ENCODE measurements at places on chromosomes 11 and 22.

- peak; percentile 54 for DNase-seq
Observed at GRCh38 chr22:26658671-26659478, 1.5 kb downstream of the MIAT start.

DNA sequence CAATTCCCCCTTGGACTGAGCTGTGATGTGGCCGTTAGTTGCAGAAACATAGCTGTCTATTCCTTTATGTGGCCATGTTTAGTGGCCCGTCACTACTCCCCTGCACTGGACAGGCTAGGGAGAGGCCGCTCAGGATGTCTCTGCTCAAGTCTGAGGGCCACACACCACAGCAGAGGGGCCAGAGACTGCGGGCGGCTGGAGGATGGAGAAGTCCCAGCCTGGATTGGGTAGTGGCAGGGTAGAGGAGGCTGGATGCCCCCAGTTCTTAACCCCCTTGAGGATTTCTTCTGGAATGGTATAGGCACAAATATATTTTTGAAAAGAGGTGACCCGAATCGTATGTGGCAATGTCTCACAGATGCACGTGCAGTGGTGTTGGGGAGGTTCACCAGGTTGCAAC is 116.4 kb upstream of the B3GAT1 start:
- DNase-seq: no peak

DNA sequence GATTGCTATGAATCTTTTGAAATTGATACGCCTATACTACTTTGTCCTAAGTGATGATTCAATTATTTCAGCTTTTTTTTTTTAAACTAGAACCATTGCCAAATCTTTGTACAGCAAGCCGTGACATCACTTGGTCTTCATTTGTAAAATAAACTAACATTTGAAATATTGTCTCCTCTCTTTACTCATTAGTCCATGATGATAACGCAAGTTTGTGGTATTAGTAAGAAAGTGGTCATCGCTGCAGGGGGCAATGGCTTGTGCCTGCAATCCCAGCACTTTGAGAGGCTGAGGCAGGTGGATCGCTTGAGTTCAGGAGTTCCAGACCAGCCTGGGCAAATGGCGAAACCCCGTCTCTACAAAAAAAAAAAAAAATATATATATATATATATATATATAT is 12.9 kb upstream of the ARHGAP42 start:
- DNase-seq: no peak

DNA sequence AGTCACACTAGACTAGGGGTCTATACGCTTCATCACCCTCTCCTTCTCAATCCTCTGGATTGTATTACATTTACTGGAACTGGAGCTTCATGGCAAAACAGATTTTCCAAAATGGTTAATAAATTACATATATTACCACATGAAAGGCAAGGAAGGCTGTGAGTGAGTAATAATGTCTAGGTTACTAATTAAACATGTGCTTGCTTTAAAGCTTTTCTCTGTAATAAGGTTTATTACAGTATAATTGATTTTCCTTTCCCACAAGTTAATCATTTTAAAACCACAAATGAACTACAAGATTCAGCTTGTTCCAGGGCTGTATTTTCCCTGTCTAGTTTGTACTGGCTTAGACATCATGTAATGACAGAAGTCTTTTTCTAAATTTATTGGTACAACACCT is 25.6 kb downstream of the MMP13 start:
- no peak for DNase-seq

DNA sequence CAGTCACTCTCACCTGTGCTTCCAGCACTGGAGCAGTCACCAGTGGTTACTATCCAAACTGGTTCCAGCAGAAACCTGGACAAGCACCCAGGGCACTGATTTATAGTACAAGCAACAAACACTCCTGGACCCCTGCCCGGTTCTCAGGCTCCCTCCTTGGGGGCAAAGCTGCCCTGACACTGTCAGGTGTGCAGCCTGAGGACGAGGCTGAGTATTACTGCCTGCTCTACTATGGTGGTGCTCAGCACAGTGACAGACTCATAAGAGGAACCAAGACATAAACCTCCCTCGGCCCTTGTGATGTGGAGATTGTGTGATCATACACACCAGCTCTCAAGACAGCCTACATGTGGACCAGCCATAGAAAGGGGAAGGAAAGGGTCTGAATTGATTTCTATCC is 113.3 kb downstream of the ZNF280B start:
- no peak for DNase-seq

GRCh38 chr11:108727665-108728064 is 62.8 kb downstream of the DDX10 start:
- no peak for DNase-seq

DNA sequence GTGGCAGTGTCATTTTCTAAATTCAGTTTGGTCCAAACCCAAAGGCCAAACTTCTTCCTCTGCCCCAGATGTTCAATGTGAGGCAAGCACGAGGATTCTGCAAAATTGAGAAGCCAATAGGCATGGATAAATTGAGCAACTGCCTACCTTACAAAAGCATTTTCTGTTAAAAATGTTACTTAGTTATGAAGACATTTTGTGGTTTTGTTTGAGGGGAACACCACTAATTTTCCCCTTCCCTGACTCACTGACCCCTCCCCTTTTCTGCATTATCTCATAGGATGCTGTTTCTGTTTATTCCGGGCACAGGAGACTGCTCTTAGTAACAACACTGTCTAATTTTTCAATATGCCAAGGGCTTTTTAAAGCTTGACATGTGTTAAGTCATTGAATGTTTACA is 462.8 kb downstream of the INSC start:
- no peak for DNase-seq

GRCh38 chr11:68842427-68843051 is 823 bp upstream of the CPT1A start:
- no peak for DNase-seq

DNA sequence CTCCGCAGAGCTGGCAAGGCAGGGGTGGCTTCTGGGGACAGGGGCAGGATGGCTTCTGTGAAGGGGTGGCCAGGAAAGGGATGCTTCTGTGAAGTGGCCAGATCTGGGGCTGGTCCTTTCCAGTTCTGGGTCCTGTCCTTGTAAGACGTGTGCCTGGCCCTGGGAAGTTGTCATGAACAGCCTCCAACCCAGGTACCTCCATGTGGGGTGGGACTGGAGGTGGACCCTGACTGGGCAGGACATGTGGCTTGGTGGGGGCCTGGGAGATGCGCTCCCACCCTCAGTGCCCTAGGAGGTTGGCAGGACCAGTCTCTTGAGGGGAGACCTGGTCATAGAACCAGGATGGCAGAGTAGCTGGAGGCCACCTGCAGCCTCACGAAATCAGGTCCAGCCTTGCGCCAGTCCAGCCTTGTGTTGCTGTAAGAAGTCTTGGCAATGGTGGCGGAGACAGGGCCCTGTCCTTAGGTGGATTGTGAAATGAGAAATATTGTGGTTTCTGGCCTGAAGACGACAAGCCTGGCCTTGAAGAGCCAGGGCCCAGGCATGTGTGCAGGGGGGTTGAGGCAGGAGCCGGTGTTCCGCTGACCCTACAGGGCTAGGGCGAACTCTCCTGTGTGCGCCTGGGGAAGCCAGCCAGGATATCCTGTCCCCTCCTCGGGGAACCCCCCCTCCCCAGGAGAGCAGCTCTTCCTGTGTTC is 2.6 kb downstream of the KCNQ1 start:
- DNase-seq: no peak

- no peak for DNase-seq
Observed at GRCh38 chr11:102279641-102280170, 37.6 kb upstream of the BIRC3 start.

DNA sequence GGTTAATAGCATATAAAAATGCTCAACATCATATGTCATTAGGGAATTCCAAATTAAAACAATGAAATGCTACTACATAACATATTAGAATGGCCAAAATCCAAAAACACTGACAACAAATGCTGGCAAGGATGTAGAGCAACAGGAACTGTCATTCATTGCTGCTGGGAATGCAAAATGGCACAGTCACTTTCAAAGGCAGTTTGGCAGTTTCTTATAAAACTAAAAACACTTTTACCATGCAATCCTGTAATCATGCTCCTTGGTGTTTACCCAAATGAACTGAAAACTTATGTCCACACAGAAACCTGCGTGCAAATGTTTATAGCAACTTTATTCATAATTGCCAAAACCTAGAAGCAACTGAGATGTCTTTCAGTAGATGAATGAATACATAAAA is 105.1 kb downstream of the ARHGAP32 start:
- no peak for DNase-seq

- DNase-seq: no peak
Observed at GRCh38 chr22:23969071-23969470, 2.4 kb downstream of the DDTL start.

- no peak for DNase-seq
Observed at GRCh38 chr22:40524392-40525249, 111.9 kb downstream of the MRTFA start.

DNA sequence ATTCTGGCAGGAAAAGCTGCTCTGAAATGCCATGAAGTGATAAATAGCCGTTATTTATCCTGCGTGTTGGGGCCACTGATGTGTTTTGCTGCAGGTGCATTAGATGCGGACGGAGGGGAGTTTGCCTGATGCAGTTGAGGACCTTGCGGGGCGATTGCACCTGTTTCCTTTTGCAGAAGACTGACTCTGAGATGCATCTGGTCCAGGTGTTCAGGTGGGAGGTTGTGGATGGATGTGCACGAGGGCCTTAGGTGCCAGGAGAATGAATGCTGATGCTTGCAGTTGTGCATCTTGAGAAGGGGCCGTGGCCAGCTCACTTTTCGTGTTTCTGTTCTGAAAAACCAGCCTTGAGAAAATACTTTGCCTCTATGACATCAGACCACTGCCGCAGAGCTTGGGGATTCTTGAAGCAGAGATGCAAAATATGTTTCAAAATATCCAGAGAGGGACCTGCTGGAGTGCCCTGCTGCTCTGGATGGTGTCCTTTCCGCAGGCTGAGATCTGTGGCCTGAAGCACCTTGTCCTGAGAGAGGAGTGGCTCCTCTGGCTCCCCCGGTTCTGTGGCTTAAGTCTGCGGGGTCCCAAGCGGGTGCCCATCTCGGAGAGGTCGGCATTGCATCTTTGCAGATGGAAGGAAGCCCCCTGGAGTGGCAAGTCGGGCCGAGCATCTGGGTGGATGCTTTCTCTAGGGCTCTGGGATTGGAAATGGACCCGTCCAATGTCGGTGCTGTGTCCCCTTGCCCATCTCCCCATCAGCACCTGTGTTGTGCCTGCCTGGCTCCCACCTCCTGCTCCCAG is 1031.1 kb downstream of the TBC1D22A start:
- no peak for DNase-seq

DNA sequence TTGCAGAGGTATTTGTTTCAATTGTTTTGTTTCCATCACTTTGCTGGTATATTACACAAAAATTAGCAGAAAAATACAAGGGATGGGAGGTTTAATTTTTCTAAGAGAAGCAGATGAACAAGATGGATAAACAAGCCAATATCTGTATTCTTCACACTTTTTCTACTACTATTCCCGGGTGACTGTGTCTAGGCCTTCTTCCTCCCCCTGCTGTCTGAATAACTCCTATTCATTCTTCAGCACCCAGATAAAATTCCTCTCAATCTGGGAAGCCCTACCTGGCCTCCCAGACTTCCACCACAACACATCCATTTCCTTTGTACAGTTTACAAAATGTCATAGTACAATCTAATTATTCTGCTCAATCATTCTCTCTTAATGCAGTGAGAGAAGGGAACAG is 666.6 kb upstream of the TENM4 start:
- DNase-seq: no peak

DNA sequence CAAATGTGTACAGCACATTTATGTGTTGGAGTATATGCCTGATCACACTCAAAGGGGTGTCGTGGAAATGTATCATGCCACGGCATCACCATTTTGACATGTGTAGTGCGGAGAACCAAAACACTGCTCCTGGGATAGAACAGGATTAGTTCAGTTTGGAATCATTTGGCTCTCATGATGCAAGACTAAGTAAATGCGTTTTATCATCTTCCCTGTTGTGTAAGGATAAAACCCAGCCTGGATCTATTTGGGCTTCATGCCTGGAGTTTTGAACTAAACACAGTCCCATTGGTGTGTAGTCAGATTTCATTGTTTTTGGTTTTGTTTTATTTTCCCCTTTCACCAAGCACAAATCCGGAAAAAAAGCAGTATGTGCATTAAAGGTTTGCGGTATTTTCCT is 574.3 kb downstream of the NTM start:
- DNase-seq: no peak

DNA sequence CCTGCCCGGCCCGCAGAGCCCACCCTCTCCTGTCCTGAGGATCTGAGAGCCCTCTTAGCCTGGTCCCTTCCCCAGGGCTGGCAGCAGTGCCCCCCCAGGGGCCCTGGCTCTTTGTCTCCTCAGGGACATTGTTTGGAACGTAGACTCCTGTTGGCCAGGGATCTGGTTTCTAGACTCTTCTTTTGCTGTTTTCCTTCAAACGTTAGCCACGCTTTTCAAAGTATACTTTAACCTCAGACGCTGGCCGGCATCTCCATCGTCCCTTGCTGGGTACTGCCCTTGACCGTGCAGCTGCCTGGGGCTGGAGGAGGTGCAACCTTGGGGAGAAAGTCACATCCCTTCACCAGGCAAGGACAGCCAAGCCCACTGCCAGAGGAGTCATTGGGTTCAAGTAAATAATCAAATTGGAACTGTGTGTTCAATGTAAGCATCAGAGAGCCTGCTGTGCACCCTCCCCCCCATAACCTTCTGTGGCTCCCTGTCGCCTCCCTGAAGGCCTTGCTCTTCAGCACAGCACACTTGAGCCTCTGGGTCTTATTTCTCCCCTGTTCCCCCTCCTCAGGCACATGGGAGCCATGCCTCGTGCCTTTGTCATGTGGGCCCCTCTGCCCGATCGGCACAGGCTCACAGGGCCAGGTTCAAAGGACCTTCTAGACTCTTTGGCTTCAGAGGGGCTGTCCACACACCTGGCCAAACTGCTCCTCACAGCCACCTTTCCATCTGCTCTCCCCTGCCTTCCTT is 21.8 kb upstream of the WNT7B start:
- DNase-seq: no peak

GRCh38 chr11:31770011-31770700 is 41.0 kb downstream of the PAX6 start:
- no peak for DNase-seq

All from immature natural killer cell (primary cell).